Dorsolateral prefrontal cortex (tissue), 122 donors: ENCODE measurements at places on chromosomes 2 and 18.
A peak's percentile ranks its signal among the peaks of the same experiment; 100 is the strongest.

DNA sequence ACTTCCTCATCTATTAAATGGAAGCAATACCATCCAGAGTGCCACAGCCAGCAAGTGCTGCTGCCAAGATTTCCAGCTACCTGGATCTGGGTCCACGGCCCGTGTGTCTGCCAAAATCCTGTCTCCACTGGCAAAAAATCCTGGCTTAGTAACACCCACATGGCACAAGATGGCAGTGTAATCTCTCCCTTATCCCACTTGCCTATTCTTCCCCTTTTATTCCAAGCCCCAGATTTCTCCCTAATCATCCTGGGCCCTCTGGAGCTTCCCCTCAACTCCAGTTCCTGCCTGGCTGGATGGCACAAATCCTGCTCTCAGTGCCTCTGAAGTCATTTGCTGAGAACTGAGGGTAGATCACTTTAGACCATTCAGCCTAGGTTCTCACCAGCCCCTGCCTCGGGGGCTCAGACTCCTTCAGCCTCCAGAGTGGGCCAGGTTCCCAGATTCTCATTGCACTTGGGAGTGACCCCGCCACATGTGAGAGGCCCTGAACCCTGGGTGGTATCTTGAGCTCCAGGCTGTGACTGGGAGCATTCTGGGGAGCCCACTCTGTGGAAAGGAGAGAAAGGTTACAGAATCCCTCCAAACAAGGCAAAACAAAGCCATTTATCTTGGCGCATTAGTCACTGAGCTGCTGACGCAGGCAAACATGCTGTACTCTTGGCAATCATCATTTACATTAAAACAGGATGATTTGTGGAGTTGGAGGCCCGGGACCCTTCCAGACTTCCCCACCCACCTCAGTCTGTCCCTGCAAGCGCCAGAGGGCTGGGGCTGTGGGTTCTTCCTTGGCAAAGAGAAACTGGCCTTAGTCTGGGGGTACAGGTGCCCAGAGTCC is 325.8 kb downstream of the DYSF start:
- no peak for DNase-seq

GRCh38 chr2:104332731-104333130 is 521.2 kb upstream of the POU3F3 start:
- no peak for DNase-seq

GRCh38 chr18:35227254-35227653 is 13.6 kb upstream of the ZNF397 start:
- DNase-seq, result no peak

GRCh38 chr2:42425697-42426096 is 64.7 kb upstream of the COX7A2L start:
- DNase-seq, result no peak

GRCh38 chr18:58611395-58612131 is 17.3 kb downstream of the ALPK2 start:
- no peak for DNase-seq

DNA sequence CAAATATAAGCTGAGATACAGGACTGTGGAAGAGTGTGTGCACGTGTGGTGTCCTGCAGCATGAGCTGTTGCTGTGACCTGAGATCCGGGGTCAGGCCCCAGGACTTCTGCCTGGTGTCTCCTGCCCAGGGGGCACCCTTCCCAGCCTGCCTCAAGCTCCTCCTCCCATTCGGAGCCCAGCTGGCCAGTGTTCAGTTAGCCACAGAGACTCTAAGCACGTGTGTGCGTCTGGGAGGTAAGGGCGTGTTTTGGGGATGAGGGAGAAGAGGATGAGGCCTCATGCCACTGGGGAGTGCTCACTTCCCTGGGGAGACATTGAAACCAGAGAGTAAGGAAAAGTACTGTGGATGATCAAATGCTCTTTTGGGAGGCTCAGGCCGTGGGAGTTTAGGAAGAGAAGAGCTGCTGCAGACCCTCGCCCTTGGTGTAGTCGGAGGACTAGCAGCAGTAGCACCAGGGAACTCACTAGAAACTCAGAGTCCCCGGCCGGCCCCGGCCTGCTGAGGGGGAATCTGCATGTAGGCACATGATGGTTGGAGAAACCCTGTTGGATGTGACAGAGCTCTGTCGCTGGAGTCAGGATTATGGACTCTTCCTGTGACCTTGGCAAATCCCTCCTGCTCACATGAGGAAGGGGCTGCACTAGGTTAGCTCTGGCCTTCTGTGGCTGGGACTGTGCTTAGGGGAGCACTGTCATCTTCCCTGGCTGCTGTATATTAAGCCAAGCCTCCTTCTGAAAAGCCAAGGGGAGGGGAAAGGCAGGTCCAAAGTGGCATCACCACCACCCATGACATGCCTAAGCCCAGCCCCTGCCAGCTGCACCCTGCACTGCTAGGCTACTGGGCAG is 231.1 kb downstream of the DYSF start:
- DNase-seq, result no peak

DNA sequence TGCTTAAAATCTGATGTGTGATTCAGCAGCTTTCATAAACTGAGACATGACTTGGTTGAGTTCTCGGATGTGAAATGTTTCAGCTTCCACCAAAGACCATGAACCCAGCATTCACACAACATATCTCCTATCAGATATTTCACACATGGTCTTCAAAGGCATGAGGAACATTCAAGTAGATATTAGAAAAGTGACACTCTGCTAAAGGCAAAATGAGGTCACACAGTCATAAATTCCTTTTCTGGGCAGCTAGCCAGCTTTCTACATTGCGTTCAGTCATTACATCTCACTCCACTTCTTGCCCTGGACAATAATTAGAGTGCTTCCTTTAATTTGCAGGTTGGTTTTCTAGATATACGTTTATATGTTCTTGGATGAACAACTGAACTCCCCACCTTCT is 96.7 kb downstream of the GAREM1 start:
- DNase-seq, result no peak

- DNase-seq, result no peak
Measured at GRCh38 chr18:50193796-50194630, 934 bp downstream of the MYO5B start.

- no peak for DNase-seq
Measured at GRCh38 chr18:9971313-9971920, 57.6 kb downstream of the VAPA start.

DNA sequence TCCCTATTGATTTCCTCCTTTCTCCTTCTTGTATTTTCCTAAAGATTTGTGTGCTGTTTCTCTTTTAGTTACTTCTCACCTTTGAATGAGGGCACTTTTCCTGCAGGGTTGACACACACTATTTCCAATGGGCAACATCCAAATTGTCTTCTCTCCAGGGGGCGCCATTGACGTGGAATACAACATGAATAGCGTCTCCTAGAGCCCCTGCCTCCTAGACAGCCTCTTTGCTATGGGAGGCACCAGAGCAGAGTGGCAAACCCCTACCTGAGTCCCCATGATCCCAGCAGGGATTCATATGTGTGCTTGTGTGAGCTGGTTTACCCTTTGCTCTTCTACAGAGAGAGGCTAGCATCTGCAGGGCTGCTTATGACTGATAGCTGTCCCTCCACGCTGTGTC is 61.3 kb upstream of the ITSN2 start:
- peak; percentile 80 for DNase-seq

DNA sequence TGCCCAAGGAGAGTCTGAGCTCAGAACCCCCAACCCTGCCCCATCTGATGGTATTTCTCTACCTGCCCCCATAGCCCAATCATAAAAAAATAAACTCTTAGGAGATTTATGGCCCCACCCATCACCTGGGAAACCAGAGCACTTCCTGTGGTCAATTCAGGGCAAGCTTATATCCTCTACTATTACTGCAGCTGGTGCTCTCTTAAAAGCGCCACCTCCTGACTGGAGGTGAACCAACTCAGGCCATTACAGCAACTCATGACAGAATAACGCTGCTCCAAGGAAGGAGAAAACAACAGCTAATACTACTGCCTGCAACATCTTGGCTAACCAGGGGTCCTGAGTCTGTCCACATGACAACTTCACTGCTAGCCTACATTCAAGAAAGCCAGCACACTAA is 195.7 kb downstream of the MTCL1 start:
- DNase-seq, result no peak

- DNase-seq, result no peak
Measured at GRCh38 chr2:215511454-215512346, 75.8 kb upstream of the FN1 start.

DNA sequence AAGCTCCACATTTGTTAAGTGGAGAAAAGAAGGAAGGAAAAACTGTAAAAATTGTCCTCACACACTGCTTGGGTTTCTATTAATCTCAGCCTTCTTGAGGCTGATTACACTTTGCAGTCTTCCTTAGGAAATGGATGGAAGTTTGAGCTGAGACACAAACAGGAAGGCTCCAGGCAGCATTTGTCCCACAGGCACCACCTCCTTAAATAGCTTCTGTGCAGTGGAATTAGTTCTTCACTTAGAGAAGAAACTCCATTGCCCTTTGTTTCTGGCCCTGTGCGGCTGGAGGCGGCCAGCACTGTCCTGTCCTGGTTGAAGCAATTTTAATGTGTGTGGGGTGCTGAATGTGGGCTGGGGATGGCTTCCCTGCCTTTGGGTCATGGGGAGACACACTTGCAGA is 44.3 kb downstream of the ARHGAP28 start:
- DNase-seq, result no peak

DNA sequence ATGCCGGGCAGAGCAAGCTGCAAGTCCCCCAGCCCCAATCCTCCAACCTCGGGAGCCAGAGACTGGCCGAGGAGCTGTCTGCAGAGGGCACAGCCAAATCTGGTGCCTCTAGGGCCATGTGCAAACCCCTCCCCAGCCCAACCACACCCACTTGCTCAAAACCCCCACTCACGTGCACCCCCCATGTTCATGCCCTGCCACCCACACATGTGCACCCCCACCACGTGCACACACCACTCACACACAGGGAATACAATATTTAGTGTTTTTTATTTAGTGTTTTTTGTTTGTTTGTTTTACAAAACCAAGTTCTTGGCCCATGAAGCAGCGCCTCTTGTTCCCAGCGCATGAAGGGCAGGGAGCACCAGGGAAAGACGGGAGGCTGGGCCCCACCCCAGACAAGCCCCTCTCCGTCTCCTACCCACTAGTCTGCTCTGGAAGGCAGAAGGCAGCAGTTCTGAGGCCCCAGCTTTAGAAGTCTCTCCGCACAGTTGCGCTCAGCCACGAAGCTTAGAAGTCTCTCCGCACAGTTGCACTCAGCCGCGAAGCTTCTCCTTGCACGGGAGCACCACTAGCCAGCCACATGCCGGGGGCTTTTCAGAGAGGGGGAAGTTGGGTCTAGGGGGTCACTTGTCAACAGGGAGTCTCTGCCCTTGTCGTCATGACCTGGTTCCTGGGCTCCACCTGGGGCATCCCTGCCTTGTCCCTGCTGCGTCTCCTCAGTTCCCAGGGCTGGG is 276.1 kb upstream of the HDAC4 start:
- no peak for DNase-seq

DNA sequence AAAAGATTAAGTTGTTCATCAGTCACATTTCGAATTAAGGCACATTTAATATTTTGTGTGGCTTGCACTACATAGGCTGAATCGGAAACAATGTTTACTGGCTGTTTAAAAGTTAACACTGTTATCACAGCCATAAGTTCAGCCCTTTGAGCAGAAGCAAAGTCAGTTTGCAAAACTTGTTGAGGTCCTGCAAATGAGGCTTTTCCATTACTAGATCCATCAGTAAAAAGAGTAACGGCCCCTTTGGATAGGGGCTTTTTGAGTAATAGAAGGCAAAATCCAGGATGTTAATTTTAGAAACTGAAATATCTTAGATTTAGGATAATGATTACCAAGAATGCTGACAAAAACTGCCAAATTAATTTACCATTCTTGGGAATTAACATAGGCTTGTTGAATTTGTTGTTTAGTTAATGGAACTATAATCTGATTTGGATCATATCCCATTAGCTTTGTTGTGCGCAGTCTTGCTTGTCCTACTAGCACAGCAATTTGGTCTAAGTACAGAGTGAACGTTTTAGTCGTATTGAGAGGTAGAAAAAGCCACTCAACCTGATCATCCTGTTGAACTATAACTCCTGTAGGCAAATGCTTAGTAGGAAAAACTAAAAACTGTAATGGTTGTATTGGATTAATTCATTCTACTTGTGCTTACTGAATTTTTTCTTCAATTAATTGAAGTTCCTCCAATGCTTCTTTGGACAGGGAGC is 13.9 kb upstream of the SUCLG1 start:
- DNase-seq, result no peak

GRCh38 chr2:55801436-55801835 is 107.8 kb upstream of the PNPT1 start:
- DNase-seq, result no peak

GRCh38 chr2:238895891-238896600 is 48.2 kb downstream of the TWIST2 start:
- DNase-seq, result peak; percentile 23

GRCh38 chr2:10497797-10498251 is 49.7 kb upstream of the ODC1 start:
- DNase-seq, result peak; percentile 33

- no peak for DNase-seq
Measured at GRCh38 chr2:231970461-231970860, 8.9 kb downstream of the DIS3L2 start.

- DNase-seq, result no peak
Measured at GRCh38 chr2:104233591-104233990, 620.3 kb upstream of the POU3F3 start.

GRCh38 chr2:53842891-53843290 is 16.9 kb downstream of the GPR75 start:
- DNase-seq, result no peak

- DNase-seq, result no peak
Measured at GRCh38 chr2:224986477-224986876, 55.8 kb downstream of the DOCK10 start.

- no peak for DNase-seq
Measured at GRCh38 chr2:11013196-11013595, 101.5 kb downstream of the KCNF1 start.

DNA sequence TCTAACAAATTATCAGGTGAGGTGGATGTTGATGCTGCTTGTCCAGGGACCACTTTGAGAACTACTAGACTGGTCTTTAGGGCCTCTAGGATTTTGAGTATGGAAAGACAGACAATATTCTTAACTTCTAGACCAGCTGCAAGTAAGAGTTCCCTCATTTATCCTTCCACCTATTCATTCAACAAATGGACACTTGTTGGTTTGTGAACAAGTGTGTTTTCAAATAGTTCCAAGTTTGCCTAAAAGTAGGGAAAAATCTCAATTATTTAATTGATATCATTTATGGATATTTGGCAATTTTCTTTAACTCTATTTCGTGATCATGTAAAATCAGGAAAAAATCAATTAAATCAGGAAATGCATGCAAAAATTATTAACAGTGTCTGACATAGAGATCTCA is 245.4 kb downstream of the NCKAP5 start:
- DNase-seq, result no peak

DNA sequence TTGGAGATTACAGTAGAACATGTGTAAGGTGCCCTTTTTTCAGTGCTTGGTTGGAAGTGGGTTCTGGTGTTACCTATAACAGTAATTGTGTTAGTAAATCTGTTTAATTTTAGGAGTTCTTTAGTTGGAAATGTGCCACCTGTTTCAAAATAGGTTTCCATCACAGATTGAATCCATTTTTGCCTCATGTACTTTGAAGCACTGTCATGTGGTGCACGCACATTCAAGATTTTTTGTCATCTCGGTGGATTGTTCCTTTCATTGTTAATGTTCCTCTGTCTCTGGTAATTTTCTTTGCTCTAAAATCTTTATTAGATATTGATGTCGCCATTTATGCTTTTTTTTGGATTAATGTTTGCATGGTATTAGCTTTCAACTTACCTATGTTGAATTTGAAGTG is 1.3 kb downstream of the ATP9B start:
- DNase-seq, result no peak
